ENCODE measurements at places on chromosomes 5 and 9.

GRCh38 chr9:94827584-94828304, 101.2 kb downstream of the AOPEP start:
- DNase-seq = peak; percentile 53

GRCh38 chr5:147920420-147921030, 14.2 kb upstream of the C5orf46 start:
- no peak for DNase-seq

- DNase-seq = no peak
These were observed 197.1 kb upstream of the TBCA start for GRCh38 chr5:77973253-77973609.

- DNase-seq = no peak
These were observed 24.8 kb downstream of the CEP72 start for GRCh38 chr5:636951-637350.

DNA sequence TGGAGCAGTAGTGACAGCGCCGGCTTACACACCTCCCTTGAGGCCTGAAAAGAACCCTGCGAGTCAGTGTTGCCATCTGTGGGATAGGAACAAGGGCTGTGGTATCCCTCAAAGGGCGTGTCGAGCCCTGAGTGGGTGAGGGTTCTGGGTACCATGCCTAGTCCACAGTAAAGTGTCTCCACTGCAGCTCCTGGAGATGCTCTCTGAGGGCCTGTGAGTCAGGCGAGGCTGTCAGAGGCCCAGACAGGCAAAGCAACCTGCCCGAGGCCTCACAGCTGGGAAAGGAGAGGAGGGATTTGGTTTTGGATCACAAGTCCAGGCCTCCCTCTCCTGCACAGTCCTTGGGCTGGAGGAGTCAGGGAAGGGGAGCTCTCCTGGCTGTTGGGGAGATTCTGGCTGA, 6.1 kb downstream of the PRRX2 start:
- no peak for DNase-seq
